ENCODE measurements at places on chromosomes 13 and 19. TPM values are rescaled to one million over a fixed set of nuclear protein-coding genes. Genes with fewer than 3 reads are reported as not detected.

GRCh38 chr19:34313188-34313587, 51.8 kb upstream of the GPI start:
- H3K36me3 ChIP-seq: no peaks in the 10 kb centered on the region
- H3K27ac ChIP-seq: no peak overlapping the region
- DNase-seq: no peak

- peaks cover 18% of the 10 kb centered on the region for H3K4me1 ChIP-seq
- H3K36me3 ChIP-seq: no peaks in the 10 kb centered on the region
- peaks cover 16% of the 10 kb centered on the region for H3K27me3 ChIP-seq
- no peak for DNase-seq
These were observed 13.0 kb upstream of the KCNN1 start for GRCh38 chr19:17953869-17954268.

GRCh38 chr13:27125357-27126282, 46.0 kb downstream of the USP12 start:
- DNase-seq: no peak
- no peak overlapping the region for H3K4me3 ChIP-seq
- H3K36me3 ChIP-seq: no peaks in the 10 kb centered on the region
- H3K4me1 ChIP-seq: no peaks in the 10 kb centered on the region

- peak; percentile 56 for DNase-seq
- no peaks in the 10 kb centered on the region for H3K36me3 ChIP-seq
- H3K27ac ChIP-seq: peak overlapping the region; percentile 90
These were observed 1.2 kb downstream of the SLC7A1 start for GRCh38 chr13:29594303-29594709.

DNA sequence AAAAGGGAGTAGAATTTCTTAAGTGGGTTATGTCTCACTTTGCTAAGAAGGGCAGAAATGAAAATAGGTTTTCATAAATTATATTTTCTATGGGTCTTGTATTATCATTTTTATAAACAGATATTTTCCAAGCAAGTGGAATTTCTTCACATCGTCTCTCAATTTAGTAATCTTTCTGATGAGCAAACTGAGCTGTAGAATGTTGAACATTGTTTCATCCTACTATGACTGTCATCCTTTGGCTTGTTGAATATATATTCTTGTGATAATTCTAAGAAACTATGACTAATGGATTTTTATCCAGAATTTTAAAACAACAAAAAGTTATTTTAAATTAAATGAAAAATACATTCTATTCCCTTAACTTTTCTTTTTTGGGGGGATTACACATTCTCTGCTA, 313.8 kb downstream of the ENOX1 start:
- no peak overlapping the region for H3K27ac ChIP-seq
- DNase-seq: no peak
- H3K4me3 ChIP-seq: no peak overlapping the region
- no peaks in the 10 kb centered on the region for H3K36me3 ChIP-seq

DNA sequence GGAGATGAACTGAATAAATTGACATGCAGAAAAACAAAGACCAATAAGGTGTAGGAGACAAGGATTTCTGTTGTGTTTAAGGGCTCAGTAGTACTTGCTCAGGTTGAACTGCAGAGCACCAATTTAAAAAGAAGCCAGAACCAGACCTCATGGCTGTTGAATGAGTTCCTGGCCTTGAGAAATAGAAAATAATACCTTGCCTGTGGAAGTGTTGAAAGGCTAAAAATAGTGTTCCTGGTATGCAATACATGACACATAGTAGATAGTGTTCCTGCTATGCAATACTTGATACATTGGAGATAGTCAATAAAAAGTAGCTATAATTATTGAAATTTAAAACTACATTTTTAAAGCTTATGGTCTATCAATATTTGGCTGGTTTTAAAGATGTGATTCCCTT, 595.8 kb downstream of the PCDH9 start:
- no peak for DNase-seq
- H3K27me3 ChIP-seq: no peaks in the 10 kb centered on the region
- no peaks in the 10 kb centered on the region for H3K4me1 ChIP-seq
- no peaks in the 10 kb centered on the region for H3K36me3 ChIP-seq

DNA sequence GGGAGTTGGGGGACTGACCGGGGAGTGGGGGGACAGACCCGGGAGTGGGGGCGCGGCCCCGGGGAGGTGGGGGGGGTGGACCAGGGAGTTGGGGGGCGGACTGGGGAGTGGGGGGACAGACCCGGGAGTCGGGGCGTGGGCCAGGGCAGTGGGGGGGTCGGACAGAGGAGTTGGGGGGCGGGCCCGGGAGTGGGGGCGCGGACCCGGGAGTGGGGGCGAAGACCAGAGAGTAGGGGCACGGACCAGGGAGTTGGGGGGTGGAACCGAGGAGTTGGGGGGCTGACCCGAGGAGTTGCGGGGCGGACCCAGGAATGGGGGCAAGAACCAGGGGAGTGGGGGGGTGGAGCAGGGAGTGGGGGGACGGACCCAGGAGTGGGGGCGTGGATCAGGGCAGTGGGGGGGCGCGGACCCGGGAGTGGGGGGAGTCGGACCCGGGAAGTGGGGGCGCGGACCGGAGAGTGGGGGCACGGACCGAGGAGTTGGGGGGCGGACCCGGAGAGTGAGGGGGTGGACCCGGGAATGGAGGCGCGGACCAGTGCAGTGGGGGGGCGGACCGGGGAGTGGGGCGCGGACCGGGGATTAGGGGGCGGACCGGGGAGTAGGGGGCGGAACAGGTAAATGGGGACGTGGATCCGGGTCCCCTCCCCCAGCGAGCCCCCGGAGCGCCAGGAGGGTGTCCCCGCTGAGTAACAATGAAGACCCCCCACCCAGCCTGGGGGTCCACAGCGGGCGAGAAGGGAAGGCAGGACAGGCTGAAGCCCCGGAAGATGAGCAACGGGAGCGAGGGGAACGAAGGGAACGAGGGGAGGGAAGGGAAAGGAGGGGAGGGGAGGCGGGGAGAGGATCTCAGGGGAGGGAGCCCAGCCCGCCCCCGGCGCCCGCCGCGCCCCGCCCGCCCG, 589 bp downstream of the R3HDM4 start:
- H3K4me3 ChIP-seq: peak overlapping the region; percentile 60
- H3K36me3 ChIP-seq: no peaks in the 10 kb centered on the region
- peak overlapping the region; percentile 92 for H3K27ac ChIP-seq
- H3K27me3 ChIP-seq: no peaks in the 10 kb centered on the region
- DNase-seq: no peak

DNA sequence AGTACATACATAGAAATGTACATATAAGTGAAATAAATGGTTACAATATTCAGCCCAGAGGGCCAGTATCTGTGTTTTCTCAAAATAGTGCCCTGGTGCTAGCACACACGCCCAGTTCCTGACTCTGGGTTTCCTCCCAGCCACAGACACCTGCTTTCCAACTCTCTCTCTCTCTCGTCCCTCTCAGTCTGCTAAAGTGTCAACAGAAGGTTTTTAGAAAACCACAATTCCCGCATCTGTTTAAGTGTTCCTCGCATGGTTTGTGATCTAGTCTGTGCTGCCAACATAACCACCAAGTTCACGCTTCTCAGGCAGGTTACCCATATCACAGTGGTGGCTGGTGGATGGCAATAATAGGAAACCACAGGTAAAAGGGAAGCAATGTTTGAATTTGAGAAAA, 17.8 kb upstream of the UPF3A start:
- no peaks in the 10 kb centered on the region for H3K27me3 ChIP-seq
- H3K27ac ChIP-seq: no peak overlapping the region
- no peak overlapping the region for H3K4me3 ChIP-seq
- H3K36me3 ChIP-seq: peaks cover 5% of the 10 kb centered on the region

DNA sequence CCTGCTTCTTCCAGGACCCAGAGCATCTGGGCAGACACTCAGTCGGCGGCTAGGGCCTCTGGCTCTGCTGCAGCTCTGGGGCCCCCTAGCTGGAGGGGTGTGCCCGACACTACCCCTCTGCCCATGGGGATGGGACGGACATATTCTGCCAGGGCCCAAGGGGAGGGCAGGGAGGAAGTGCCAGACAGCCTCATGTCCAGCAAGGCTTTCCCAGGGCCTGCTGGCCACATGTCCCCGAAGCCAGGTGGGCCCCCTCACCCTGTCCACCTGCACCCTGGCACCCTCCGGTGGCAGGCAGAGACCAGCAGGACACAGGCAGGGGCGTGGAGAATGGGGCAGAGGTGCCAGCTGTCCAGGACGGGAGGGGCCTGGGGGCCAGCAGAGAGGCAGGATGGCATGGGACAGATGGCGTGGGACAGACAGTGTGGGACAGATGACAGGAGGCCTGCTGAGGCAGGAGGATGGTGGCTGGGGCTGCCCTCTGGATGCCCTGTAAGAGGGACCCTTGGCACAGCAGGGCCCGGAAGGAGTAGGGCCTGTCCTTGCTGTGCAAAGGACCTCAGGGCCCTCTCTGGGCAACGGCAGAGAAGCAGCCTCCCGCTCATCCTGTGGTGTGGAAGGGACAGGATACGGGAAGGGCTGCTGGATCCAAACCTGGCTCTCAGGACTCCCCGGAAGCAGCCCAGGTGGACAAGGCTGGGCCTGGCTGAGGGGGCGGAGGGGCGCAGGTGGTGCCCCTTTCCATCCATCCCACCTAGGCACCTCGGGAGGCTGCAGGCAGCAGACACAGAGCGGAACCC, 29.1 kb downstream of the CEBPG start:
- no peaks in the 10 kb centered on the region for H3K27me3 ChIP-seq
- H3K4me1 ChIP-seq: peaks cover 8% of the 10 kb centered on the region
- peak; percentile 39 for DNase-seq

DNA sequence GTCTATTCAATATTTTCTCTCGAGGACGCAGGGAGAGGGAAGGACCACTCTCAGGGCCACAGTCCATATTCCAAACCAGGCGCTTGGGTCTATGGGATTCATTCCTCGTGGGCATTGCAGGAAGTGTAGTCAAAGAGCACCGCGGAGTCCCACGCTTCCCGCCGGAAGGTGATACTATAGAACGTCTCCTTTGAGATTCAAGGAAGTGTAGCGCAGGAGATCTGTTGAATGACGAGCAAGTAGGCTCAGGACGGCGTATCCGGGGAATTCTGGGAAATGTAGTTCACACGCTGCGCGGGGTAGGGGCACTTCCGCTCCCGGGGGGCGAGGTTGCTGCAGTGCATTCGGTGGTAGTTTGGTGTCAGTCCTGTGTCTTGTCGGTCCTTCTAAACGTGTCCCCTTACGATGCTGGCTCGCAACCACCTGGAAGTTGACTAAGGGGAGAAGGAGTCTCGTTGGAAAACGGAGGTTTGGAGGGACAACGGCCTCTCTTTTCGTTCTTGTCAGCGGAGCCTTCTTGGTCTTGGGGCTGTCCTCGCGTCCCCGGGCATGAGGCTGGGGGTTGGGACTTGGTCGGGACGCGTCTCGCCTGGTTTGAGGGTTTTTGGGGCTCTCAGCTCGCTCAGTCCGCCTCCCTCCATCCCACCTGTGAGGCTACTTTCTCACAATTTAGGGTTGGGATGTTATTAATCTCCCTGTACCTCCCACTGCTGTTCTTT, at the start of gene ZNF284:
Gene ZNF284 (plus strand): TSS at position 336 of the 719 bp plus-strand sequence. CDS start 4,231 bp downstream, outside the sequence.
- H3K36me3 ChIP-seq: no peaks in the 10 kb centered on the region
- no peaks in the 10 kb centered on the region for H3K27me3 ChIP-seq
- H3K4me1 ChIP-seq: no peaks in the 10 kb centered on the region

GRCh38 chr19:56222901-56223300, 20.8 kb downstream of the ZSCAN5C start:
- no peaks in the 10 kb centered on the region for H3K27me3 ChIP-seq
- H3K4me1 ChIP-seq: no peaks in the 10 kb centered on the region
- H3K4me3 ChIP-seq: no peak overlapping the region
- no peak overlapping the region for H3K27ac ChIP-seq

- H3K27me3 ChIP-seq: no peaks in the 10 kb centered on the region
- no peaks in the 10 kb centered on the region for H3K36me3 ChIP-seq
- H3K4me3 ChIP-seq: no peak overlapping the region
- H3K4me1 ChIP-seq: no peaks in the 10 kb centered on the region
These were observed 20.4 kb upstream of the ATXN8OS start for GRCh38 chr13:70087247-70087646.

GRCh38 chr13:20424559-20424852, 101.2 kb downstream of the CRYL1 start:
- H3K4me3 ChIP-seq: no peak overlapping the region
- H3K27ac ChIP-seq: no peak overlapping the region
- no peaks in the 10 kb centered on the region for H3K4me1 ChIP-seq
- no peak for DNase-seq
- H3K27me3 ChIP-seq: no peaks in the 10 kb centered on the region
- no peaks in the 10 kb centered on the region for H3K36me3 ChIP-seq

- H3K4me3 ChIP-seq: no peak overlapping the region
- no peak overlapping the region for H3K27ac ChIP-seq
- no peaks in the 10 kb centered on the region for H3K4me1 ChIP-seq
- no peaks in the 10 kb centered on the region for H3K27me3 ChIP-seq
- no peaks in the 10 kb centered on the region for H3K36me3 ChIP-seq
These were observed 251.5 kb downstream of the DNAJC15 start for GRCh38 chr13:43274881-43275280.

DNA sequence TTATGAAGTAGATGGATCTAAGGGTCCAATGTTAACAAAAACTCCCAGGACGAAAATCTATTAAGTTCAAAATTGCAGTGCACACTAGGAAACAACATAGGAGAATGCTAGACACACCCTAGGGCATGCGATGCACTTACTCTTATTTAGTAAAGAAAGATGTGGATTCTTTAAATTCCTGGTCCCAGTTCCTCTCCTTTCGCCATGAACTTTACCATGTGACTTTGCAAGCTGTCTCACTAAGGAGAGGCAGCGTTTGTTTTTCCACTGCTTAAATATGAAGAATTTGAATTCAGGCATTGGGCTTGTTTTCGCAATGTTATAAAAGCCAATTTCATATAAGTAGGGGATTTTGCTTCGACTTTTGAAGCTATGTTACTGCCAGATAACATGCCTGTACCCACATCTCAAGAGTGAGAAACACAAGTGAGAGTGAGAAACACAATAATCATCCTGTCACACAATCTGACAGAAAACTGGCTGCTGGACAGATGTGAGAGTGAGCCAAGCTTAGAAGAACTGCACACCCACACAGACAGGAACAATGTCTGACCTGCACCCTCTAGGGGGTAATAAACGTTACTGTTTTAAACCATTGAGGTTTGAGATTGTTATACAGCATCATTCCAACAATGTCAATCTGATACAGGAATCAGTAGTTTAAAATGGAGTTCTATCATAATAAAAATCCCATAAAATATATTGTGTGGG, 1308.4 kb downstream of the SLITRK5 start:
- H3K4me3 ChIP-seq: no peak overlapping the region
- H3K4me1 ChIP-seq: no peaks in the 10 kb centered on the region
- no peaks in the 10 kb centered on the region for H3K36me3 ChIP-seq
- H3K27ac ChIP-seq: no peak overlapping the region
- no peak for DNase-seq

Gene PRSS57
- not detected for polyA plus RNA-seq

Gene ZNF780B
- 8.3 TPM for polyA plus RNA-seq

Gene RNF17
- polyA plus RNA-seq: not detected

Gene NLRP4
- not detected for polyA plus RNA-seq

Gene TRPM4
- 19.2 TPM for polyA plus RNA-seq

Gene CTXN1
- polyA plus RNA-seq: 2.3 TPM

Gene KLK4
- not detected for polyA plus RNA-seq

Gene ZNF132
- 2.0 TPM for polyA plus RNA-seq

Gene ZNF547
- polyA plus RNA-seq: 4.1 TPM

Gene DCUN1D2
- 18.3 TPM for polyA plus RNA-seq

Gene ZNF865
- 9.7 TPM for polyA plus RNA-seq
